ENCODE measurements at places on chromosomes 3 and 15. TPM values are rescaled to one million over a fixed set of nuclear protein-coding genes. Genes with fewer than 3 reads are reported as not detected.

Gene CLDN18
- total RNA-seq: 0.12 TPM

Gene CAND2
- 6.4 TPM for total RNA-seq

Gene MTMR10
- total RNA-seq: 21.6 TPM

Gene GLDN
- total RNA-seq: 0.22 TPM

Gene IGSF11
- not detected for total RNA-seq

Gene IMPG2
- total RNA-seq: 0.44 TPM

Gene SLC22A14
- total RNA-seq: not detected

Gene CCRL2
- 0.62 TPM for total RNA-seq

Gene SNURF
- 3.8 TPM for total RNA-seq

Gene PEX11A
- 5.8 TPM for total RNA-seq

Gene TNIK
- 23.7 TPM for total RNA-seq

Gene CHCHD6
- total RNA-seq: 15.1 TPM

Gene ZCWPW2
- 0.87 TPM for total RNA-seq

Gene NLGN1
- total RNA-seq: 20.1 TPM

Gene GPR149
- not detected for total RNA-seq

Gene NKTR
- total RNA-seq: 83.8 TPM

Gene TSPAN3
- 182 TPM for total RNA-seq

Gene CYP1A2
- total RNA-seq: not detected

Gene PP2D1
- not detected for total RNA-seq

Gene PLA2G4D
- not detected for total RNA-seq

Gene RNF13
- total RNA-seq: 60.5 TPM

Gene PRSS50
- total RNA-seq: 0.12 TPM

Gene TMEM115
- 38.7 TPM for total RNA-seq

Gene B3GNT5
- 9.8 TPM for total RNA-seq

Gene CMTM8
- total RNA-seq: 0.12 TPM

Gene RASL12
- 4.1 TPM for total RNA-seq

Gene ACTRT3
- total RNA-seq: 3.7 TPM

Gene CMTM6
- 107 TPM for total RNA-seq

Gene GP5
- under 0.01 TPM for total RNA-seq

Gene KCNH8
- total RNA-seq: under 0.01 TPM

Gene NANOGP8
- total RNA-seq: not detected

Gene RPP25
- 2.1 TPM for total RNA-seq

Gene WDR72
- not detected for total RNA-seq

Gene ARIH2
- 82.4 TPM for total RNA-seq

Gene FBXO40
- under 0.01 TPM for total RNA-seq

Gene GOLGA8T
- total RNA-seq: not detected

Gene LRRIQ4
- 0.11 TPM for total RNA-seq

Gene TRH
- not detected for total RNA-seq

Gene WDR93
- under 0.01 TPM for total RNA-seq

Gene RTP4
- 1.4 TPM for total RNA-seq

Gene COL8A1
- 62.4 TPM for total RNA-seq

Gene MESP1
- total RNA-seq: 1.1 TPM

Gene TNNC1
- total RNA-seq: 0.33 TPM

Gene COPG1
- total RNA-seq: 352 TPM

Gene SV2B
- total RNA-seq: under 0.01 TPM

Gene SEMA3G
- total RNA-seq: under 0.01 TPM

Gene IDH2
- total RNA-seq: 54.5 TPM

Gene TTLL13
- total RNA-seq: not detected

Gene NAA50
- total RNA-seq: 299 TPM

Gene CCDC54
- total RNA-seq: not detected

All from uterine smooth muscle cell (primary cell).